ENCODE measurements at places on chromosomes 16 and 17. TPM values are rescaled to one million over a fixed set of nuclear protein-coding genes. Genes with fewer than 3 reads are reported as not detected.
A peak's percentile ranks its signal among the peaks of the same experiment; 100 is the strongest.

DNA sequence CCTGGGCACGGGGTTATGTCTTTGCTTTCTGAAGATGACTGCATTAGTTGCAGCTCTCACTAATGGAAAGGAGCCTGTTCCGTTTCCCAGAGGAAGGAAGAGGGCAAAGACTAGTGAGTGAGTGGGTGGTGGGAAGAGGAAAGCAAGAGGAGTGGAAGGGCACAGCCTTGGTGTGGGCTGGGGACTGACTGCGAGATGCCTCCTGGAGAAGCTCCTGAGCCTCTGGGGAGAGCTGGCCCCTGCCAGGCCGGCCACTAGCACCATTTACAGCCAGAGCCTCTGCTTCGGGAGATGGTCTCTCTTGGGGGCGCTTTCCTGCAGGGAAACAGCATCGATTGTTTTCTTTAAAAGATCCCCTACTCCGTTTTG is 825 bp upstream of the RHBDL3 start:
- no peak for DNase-seq

Gene GPRC5C
- total RNA-seq: 14.6 TPM

Gene TBC1D3K
- not detected for total RNA-seq

DNA sequence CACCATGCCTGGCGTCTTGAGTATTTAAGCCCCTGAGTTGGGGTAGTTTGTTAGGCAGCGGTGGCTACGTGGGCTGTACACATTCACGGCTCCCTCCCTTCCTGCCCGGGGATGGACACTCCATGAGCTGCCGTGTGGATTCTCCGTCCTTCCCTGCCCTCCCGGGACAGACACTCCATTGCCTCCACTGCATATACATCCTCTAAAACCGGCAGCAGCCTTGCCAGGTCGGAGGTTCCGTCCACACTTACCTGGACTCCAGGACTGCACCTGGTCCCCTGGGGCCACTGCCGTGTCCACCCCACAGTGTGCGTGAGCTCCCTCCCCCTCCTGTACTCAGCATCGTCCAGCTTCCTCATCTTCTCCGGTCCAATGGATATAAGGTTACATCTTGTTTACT is 3.5 kb upstream of the SPATA2L start:
- DNase-seq: no peak

DNA sequence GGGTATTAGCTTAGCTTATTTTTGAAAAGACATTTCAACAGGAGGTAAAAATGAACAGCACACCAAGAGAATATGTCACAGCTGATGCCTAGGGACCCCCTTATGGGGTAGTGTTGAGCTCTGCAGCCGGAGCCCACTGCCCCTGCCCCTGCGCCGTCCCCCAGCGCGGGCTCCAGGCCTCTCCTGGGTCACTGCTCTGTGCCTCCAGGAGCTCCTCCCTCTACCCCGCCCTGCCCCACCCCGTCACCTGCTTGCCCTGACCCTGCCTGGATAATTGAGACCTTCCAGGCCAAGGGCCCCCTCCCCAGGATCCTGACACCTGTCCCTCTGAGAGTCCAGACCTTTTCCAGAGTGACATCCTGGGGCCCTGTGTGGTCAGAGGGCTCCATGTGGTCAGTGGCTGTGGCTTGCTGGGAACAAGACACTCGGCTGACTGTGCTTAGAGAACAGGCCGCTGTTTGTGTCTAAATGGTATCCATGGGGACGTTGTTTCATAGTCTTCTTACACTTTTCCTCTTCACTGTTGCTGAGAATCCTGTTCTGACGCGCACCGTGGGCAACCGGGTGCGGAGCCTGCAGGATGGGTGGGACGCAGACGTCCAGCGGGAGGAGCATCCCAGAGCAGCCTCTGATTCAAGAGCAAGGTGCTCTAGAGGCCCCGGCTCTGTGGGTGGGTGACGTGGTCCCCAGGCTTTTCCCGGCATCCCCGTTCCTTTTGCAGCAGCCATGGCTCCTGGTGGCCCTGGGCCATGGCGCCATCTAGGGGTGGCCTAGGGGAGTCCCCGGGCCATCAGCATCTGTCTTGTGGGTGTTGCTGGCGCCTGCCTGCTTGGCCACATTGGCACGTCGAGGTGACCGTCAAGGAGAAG is 20.0 kb upstream of the WFIKKN1 start:
- DNase-seq: no peak

GRCh38 chr17:2830678-2831077 is 34.4 kb downstream of the RAP1GAP2 start:
- DNase-seq: no peak

DNA sequence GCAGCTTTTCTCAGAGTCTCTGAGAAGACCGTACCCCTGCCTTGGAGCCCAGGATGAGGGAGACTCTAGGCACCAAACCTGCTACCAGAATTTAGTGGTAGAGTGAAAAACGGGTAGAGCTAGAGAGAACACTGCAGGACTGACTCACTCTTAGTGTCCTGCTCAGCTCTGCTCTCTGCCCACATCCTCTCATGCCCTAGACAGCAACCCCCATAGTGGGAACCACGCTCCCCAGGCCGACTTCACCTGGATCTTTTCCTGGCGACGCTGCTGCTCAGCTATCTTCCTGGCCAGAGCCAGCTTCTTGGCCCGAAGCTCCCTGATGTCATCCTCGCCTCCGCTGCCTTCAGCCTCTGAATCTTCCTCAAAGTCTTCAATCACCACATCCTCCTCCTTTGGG is 26.7 kb downstream of the HIC1 start:
- DNase-seq: peak; percentile 85

Gene ZSCAN10
- not detected for total RNA-seq

DNA sequence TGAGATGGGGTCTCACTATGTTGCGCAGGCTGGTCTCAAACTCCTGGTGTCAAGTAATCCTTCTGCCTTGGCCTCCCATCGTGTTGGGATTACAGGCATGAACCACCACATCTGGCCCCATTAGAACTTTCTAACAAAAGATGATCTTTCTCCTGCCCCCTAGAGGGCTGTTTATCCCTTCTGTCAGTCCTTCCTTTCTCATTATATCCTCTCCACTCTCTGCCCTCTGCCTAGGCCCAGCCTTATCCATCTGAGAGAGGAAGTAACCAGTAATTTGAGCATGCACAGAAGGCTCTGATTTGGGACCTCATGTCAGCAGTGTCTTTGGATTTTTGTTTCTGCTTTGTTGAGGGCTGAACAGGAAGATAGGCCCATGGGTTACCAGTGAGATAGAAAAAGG is 4.4 kb upstream of the DHX40 start:
- no peak for DNase-seq

DNA sequence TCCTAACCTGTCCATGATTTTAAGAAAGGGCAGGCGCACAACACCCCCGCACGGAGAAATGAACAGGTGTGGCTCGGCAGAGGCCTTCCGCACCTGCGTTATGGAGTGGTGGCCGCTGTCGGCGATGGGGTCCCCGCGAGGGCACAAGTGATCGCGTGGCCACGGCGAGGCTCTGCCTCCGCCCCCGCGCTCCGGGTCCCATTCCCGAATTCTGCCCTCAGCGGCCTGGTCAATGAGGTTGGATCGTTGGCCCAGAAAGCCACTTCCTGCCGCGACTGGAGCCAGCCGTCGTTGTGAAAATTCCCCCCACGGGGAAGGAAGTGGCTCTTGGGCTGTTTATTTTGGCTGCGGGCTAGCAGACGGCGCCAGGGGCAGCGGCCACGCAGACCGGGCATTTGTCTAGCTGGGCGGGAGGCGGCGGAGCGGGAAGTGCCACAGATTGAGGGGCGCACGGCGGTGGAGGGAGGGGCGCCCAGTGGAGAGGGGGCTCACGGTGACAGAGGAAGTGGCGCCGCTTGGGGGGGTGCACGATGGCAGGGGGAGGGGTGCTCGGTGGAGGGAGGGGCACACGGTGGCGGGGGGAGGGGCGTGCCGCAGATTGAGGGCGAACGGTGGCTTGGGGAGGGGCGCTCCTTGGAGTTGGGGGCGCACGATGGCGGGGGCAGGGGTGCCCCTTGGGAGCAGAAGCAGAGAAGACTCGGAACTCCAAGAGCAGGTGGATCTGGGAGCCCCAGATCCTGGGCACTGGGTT is 25.0 kb downstream of the MRC2 start:
- DNase-seq: peak; percentile 86

- no peak for DNase-seq
Measured at GRCh38 chr17:38914741-38915638, 10.4 kb upstream of the LASP1NB start.

Gene ACSM5
- total RNA-seq: not detected

Gene PRSS8
- not detected for total RNA-seq

GRCh38 chr16:48959204-48959603 is 322.4 kb downstream of the CBLN1 start:
- peak; percentile 3 for DNase-seq

Gene EMP2
- 22.5 TPM for total RNA-seq

Gene ZP2
- total RNA-seq: not detected

- no peak for DNase-seq
Measured at GRCh38 chr16:1287982-1288670, 21.3 kb upstream of the UBE2I start.

GRCh38 chr17:4186357-4186881 is 43.4 kb downstream of the CYB5D2 start:
- no peak for DNase-seq

Gene PARN
- total RNA-seq: 32.9 TPM

DNA sequence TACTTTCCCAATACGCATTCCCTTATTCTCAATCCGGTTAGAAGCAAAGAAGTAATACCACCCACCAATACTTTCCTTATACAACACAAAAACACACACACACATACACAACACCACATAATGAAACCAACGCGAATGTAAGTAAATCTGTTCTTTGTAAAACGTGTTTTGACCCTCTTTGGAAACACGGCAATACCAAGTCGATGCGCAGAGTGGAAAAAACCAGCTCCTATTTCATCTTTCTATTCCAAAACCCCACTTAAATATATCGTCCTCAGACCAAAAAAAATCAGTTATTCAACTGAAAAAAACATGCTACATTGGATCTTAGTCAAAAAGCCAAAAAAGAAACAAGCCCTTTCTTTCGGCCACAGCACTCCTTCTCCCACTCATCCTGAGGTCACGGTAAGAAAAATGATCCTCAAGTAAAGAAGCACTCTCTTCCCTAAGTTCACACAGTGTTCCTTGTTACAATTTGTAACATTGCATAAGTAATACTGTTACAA is 31.0 kb upstream of the ARL4D start:
- peak; percentile 97 for DNase-seq

DNA sequence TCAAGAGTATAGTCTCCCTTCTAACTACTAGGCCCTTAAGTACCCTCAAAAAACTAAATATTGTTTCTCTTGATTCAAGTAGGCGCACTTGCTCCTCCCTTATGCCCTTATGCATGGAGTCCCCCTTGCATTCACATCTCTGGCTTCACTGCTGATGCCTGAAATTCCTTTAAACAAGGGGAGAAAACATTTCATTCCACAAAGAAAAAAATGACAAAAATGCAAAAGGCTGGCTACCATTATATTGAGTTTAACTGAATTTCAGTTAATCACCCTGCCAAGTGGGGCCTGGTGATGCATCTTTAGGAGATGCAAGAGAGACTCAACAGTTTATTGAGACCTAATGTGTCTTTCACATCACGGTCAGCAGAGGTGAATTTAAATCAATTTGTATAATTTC is 35.6 kb downstream of the CRLF3 start:
- no peak for DNase-seq

DNA sequence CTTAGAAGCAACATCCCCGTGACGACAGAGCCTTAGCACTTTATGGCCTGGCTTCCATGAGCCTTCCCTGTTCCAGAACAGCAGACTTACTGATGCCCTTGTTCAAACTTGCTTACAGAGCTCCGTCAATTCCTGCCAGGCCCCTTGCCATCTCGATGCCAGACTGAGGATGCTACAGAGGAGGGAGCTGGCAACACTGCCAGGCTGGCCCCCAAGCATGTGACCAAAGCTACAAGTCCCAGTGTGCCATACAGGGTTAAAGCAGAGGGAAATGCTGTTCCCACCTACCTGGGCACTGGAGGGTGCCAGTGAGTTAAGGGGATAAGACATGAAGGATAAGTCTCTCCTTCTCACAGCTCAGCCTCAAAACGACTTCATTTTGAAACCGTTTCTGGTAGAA is 33.5 kb upstream of the SREBF1 start:
- DNase-seq: no peak

DNA sequence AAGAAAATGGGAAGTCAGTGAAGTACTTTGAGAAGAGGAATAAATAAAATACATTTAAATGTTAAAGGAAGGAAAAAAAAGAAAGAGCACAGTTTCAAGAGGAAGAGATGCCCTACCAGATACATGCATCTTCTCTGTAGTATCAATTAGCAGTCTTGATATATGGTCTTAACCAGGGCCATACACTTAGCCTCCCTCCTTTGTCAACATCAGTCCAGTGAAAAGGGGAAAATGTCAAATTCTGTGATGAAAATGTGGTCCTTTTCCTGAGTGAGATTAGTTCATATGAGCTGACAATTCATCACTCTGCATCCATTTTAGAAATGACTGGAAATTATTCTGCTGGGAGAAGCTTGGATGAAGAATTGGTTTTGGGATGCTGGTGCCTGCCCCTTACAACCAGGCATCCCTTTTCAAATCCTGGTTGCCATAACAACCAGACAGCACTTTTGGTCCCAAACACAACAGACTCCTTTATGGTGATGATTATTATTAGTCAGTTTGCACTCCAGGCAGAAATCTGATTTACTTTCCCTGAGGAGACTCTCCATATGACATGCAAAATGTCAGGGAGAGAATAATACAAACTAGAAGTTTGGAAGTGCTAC is 933.6 kb upstream of the CDH8 start:
- no peak for DNase-seq

- no peak for DNase-seq
Measured at GRCh38 chr16:25081702-25082101, 29.8 kb upstream of the LCMT1 start.

- DNase-seq: no peak
Measured at GRCh38 chr16:12474806-12475410, 328.8 kb downstream of the CPPED1 start.

GRCh38 chr16:1978476-1979120 is 2.7 kb downstream of the NOXO1 start:
- no peak for DNase-seq

DNA sequence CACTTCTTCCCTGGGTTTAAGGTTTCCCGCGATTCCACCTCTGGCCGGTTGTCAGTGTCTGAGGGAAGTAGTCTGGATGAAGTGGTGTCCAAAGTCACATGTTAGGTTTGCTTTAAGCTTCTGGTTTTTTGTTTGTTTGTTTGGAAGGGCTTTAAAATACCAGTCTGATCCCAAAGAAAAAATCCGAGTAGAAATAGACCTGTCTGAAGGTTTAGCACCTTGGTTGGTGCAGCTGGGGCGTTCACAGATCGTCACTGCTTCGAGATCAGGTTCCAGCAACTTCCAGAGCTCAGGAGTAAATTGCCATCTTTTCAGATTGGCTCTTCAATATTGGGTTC is 567 bp downstream of the TMEM97 start:
- no peak for DNase-seq

Gene FA2H
- not detected for total RNA-seq

Gene USP22
- total RNA-seq: 178 TPM

Gene PPP1R1B
- 0.26 TPM for total RNA-seq

GRCh38 chr17:80949451-80950421 is 41.9 kb upstream of the CHMP6 start:
- DNase-seq: no peak

DNA sequence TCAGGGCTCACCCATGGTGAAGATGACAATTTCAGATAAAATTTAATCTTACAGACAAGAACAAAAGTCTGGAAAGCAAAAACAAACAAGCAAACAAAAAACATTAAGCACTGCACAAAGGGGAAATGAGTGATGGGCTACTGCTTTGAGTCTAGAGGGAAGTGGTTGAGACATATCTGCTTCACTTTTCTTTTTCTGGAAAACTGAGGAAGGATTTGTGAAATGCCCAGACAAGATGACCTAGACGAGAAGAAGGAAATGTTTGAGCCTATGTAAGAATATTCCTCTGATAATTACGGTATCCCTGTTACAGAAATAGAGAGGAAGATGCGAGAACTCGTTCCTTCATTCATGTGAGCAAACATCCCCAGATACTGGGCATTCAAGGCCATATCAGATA is 11.5 kb upstream of the HYDIN start:
- DNase-seq: no peak
